Mammary epithelial cell (primary cell): ENCODE measurements at places on chromosomes 1 and 21. TPM values are rescaled to one million over a fixed set of nuclear protein-coding genes. Genes with fewer than 3 reads are reported as not detected.

DNA sequence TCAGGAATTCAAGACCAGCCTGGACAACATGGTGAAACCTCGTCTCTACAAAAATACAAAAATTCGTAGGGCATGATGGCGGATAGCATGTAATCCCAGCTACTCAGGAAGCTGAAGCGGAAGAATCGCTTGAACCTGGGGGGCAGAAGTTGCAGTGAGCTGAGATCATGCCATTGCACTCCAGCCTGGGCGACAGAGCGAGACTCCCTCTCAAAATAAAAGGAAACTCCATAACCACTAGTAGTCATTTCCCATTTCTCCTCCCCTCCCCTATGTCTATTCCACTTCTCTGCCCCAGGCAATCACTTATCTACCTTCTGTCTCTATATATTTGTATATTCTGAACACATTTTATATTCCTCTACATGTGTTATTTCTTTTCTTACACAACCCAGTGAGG, 4.0 kb upstream of the CEP350 start:
- DNase-seq: no peak

DNA sequence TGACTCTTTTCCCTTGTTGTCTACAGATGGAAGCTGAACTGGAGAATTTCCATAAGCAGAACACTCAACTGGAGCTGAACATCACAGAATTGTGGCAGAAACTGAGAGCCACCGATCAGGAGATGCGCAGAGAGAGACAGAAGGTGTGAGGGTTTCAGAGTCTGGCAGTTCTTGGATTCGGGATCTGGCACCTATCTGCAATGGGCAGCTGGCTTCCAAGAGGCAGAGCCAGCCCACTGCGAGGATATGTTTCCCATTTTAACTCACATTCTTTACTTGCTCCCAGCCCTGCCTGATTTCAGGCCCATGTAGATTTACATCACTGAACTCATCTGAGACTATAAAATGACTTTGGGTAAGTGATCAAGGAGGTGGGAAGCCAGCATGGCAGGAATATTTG, 37.3 kb upstream of the TMEM125 start:
- no peak for DNase-seq

DNA sequence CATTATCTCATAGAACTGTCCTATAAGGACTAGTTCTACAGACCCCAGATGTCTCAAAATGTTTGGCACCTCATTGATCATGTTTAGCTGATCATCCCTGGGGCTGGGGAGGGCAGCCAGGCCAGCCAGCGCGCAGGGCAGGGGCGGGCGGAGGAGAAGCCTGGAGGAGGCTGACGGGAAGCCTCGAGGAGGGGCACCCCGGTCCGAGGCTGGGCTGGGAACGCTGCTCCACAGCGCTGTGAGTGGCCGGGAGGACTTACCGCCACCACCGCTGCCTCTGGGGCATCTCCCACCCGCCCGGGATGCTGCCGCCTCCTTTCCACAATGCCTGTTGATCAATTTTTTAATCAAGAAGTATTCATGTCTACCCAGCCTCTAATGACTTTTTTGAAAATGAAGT, 159.5 kb upstream of the GREM2 start:
- DNase-seq: no peak

DNA sequence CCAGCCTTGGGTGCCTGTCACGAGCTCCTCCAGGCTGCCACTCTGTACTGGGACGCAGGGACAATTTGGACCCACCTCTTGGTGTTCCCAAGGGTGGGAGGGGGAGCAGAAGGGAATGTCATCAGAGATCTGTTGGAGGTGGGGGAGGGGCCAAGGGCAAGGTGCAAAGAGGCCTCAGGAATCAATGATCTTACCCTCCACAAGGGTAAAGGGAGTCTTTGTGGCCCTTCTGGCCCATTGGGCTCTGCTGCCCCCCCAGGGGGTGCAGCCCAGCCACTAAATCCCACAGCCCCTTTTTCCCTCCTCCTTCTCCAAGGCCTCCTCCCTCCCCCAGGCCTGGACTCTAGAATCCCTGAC, 8.5 kb downstream of the TTC39A start:
- no peak for DNase-seq

GRCh38 chr21:46286648-46287002, 483 bp downstream of the YBEY start:
- no peak for DNase-seq

DNA sequence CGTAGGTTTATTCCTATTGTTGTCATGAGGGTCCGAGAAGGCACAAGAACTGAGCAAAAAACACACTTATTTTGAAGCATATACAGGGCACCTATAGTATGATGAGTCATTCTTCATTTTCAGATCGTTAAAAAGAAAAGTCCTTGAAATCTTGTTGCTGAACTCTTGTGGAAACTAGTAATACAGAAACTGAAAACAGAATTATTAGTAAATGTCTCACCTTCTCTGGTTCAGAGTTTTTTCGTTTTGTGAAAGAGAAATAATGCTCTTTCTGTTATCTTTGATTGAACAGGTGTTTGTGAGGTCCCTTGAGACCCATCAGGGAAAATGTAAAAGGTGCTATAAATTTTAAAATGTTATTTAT, 102.0 kb upstream of the COA6 start:
- DNase-seq: no peak

- DNase-seq: no peak
Observed at GRCh38 chr1:234554698-234555311, 55.2 kb downstream of the IRF2BP2 start.

DNA sequence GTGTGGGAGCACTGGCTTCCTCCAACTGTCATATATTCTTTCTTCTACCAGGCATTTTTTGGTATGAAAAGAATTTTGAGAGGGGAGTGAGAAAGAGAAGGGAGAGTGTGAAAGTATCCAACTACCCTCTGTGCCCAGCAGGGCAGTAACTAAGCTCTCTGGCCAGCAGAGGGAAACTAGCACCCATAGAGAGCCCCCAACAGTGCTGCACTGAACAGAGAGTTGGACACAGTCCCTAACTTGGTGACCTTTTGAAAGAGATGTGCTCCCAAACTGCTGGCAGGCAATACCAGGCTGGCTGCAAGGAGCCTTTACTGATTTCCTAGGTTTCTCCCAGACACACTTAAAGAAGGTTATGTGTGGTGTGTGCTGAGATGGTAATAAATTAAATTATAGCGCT, 118.8 kb upstream of the PBX1 start:
- no peak for DNase-seq

SLAMF9 gene
- total RNA-seq: not detected in 2 replicates

UBE2U gene
- not detected for total RNA-seq

OTUD7B gene
- 21.6 and 31.9 TPM in 2 replicates for total RNA-seq
